ENCODE measurements at places on chromosomes 1 and 21.

DNA sequence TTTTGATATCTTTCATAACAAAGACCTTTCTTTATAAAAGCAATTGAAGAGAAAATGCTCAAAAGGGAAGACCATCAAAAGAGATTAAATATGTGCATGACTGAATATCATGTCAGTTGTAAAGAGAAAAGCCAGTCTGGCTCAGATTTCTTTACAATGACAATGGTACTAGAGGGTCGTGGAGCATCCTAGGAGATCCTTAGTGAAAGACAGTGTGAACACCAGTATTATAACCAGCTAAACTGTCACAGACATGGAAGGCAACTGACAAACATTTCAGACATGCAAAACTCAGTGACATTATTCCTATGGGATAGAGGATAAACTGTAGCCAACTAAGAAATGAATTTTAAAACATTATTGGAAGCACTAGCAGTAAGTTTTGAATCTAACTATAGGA lies 27.1 kb upstream of the ADARB1 start:
- no peak for DNase-seq

DNA sequence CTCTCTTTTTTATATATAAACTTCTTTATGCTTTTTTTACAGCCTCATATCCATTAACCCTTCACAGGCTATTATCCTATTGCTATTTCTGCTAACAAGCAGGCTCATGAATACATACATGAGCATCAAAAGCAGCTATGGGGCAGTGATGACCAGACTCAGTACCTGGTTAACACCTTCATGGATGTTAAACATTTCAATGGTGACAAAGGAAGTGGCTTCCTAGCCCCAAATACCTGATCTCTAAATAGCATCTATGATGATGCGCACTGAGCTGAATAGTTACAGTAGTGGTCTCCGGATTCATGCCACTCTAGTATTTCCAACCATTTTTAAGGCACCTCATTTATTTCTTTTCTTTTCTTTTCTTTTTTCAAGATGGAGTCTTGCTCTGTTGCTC lies 101.1 kb downstream of the TM2D1 start:
- no peak for DNase-seq

DNA sequence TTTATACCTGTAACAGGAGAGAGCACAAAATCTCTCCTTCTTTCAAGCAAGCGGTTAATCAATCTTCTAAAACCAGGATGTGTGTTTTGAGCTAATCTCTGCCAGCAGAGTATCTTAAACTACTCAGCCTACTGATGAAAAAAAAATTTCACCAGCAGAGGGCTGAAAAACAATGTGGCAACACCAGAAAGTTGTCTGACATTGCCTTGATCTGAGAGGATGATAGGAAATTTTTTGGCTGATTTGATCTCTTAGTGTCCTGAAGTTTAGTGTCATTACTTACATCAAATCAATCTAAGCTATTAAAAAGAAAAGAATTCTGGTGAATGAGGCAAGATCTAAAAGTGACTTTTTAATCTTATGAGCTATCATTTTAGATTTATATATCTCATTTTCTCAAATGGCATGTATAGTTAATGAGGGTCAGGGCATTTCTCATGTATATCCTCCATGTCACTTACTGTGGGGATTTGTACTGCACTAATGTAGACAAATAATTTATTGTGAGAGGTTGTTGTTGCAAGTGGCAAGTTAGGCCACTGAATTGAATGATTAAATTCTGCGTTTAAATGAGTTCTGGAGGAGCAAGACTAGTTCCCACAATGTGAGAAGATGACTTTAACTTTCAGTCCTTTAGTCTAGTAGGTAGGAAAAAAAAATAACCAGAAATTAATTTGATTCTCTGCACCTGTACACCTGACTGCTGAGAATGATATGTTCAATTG lies 10.9 kb downstream of the ADAMTS1 start:
- DNase-seq, result no peak

DNA sequence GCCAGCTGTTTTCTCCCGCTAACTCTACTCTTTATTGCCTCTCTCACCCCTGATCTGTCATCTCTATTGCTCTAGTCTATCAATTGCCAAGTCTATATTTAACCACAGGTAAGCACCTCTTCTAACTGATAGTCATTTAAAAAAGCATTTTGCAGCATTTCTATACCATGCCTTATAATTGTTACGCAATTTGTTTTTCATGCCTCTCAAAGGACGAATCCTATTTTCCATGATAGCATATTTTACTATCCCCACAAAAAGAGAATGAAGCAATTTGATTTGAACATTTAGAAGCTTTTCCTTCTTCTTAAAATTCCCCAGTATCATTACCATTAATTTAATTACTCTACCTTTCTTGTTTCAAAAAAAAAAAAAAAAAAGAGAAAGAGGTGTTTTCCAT lies 432.8 kb upstream of the ZP4 start:
- no peak for DNase-seq

- DNase-seq, result no peak
These were observed 472.1 kb downstream of the PTPRU start for GRCh38 chr1:29708381-29708780.

DNA sequence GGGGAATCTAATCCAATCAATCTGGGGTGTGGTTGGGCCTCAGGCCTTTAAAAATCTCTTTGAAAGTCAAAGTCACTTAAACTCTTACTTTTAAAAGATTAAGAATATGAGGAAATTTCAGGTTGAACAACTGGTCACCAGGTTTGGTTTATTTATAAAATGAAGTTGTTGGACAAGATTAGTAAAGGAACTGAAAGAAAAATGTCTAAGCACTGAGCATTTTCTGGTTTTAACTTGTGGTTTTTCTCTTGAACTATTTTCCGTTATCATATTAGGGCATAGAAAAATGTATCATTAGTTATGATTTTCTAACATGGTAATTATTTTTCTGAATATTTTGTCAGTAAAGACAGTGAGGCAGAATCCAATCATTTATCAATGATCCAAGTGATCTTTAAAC lies 49.6 kb downstream of the RGS2 start:
- DNase-seq, result no peak
